ENCODE measurements at places on chromosomes 4 and X.

DNA sequence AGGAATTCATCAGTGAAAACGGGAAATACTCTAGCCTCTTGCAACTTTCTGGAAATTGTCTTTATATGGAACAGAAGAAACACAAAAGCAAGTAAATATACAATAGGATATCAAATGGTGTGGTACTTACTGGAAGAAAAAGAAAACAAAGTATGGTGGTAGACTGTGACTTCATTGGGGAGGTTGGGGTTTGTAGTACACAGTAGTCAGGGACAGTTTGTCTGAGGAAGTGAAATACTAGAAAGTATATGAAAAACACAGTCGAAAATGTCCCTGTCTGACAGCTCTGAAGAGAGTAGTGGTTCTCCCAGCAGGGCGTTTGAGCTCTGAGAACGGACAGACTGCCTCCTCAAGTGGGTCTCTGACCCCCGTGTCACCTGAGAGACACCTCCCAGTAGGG, 390.0 kb upstream of the NWD2 start:
- DNase-seq: no peak

DNA sequence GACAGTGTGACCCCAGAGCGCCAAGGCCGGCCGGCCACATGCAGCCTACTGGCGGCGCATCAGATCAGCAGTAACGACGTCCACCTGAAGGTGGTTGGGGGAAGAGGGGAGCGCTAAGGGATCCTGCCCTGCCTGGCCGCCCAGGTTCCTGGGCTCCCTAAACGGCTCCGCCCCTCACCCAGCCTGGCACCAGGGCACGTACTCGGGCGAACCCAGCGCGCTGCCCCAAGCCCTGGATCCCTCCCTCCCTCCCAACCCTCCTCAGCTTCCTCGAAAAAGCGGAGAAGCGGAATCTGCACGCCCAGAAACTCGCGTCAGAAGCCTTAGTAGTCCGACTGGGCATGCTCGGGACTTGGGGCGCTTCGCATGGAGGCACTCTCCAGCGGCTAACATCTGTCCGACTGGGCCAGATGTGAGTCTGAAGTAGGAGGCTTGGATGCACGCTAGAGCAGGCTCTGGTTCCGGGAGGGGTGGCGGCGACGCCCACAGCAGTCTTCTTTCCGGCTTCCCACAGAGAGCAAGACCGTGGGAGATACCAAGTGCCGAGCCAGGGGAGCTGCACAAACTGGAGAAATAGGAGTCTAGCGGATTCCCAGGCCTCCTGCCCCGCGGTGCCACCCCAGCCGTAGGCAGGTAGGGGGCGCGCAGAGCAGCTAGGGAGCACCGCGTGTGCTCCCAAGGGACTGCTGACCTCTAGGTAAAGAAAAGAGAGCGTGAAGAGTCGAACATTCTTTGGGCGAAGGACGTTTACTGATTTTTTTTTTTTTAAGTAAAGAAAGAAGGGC, 114.3 kb upstream of the TEX13C start:
- peak; percentile 5 for DNase-seq

DNA sequence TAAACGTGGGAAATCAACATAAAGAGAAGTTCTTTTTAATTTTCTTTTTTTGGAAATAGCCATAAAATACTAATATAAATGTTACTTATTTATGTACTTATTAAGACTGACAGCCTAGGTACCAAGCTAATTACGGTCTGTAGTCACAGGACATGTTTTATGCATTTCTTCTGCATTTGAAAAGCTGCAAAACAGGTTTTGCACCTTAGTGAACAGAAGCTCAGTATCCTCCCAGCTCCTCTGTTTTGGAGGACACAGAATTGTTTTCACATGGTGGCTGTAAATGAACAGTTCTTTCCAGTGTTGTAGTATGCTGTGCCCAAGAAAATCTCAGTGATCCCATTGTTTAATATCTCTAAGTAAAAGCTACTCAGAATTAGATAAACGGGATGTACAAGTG, 1788.0 kb upstream of the TENM3 start:
- DNase-seq: no peak

DNA sequence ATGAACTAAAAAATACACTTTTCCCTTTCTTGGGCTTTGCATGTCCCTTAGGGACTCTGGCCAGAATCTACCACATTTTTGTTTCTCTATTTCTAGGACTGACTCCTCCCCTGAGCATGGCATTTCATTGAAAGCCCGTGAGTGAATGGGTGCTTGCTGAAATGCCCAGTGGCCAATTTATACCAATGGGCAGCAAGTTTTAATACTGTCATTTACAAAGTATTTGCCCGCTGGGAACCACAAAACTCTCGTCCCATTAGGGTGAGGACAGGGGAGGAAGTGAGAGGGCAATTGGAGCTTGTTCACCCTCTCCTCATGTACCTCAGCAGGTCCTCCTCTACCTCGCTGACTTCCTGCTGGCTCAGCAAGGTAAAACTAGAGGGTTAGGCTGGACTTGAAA, 1.1 kb downstream of the SRPX2 start:
- DNase-seq: no peak

DNA sequence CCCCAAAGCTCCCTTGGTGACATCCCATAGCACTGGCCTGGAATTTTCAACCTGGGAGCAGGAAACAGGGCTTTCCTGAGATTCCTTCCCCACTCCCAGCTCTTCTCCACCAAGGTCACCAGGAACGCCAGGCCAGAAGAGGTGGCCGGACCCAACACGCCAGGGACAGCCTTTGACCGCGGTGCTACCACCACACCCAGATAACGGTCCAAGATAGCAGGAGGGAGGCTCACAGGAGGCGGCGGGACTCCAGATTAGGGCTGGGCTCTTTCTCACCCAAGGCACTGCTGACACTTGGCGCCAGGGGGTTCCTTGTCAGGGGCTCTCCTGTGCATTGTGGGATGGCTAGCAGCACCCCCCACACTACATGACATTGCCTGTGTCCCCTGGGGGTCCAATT, 22.9 kb downstream of the ZFYVE28 start:
- DNase-seq: no peak

- DNase-seq: peak; percentile 17
These were observed 105.6 kb downstream of the HNRNPD start for GRCh38 chr4:82268050-82268825.

GRCh38 chr4:6926681-6927478, 17.3 kb downstream of the TBC1D14 start:
- peak; percentile 44 for DNase-seq

DNA sequence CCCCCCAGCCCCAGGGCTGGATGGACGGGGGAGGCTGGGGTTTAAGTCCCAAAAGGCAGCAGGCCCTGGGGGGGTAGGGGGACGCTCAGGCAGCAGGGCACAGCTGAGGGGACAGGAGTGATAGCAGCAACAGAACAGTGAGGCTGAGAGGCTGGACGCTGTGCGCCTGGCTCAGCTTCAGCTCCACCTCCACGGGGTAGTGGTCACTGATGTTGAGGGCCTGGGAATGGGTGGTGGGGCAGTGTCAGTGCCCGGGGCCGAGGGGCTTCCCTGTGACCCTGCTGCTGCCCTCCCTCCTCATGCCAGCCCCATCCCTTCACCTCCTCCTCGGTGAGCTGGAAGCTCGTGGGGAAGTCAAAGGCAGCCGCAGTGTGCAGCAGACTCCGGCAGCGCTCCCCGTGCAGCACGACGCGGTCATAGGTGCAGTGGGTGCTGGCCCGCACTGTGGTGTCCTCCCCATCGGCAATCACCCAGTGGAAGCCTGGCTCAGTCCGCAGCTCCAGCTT, 4.5 kb downstream of the RPL10 start:
- no peak for DNase-seq

DNA sequence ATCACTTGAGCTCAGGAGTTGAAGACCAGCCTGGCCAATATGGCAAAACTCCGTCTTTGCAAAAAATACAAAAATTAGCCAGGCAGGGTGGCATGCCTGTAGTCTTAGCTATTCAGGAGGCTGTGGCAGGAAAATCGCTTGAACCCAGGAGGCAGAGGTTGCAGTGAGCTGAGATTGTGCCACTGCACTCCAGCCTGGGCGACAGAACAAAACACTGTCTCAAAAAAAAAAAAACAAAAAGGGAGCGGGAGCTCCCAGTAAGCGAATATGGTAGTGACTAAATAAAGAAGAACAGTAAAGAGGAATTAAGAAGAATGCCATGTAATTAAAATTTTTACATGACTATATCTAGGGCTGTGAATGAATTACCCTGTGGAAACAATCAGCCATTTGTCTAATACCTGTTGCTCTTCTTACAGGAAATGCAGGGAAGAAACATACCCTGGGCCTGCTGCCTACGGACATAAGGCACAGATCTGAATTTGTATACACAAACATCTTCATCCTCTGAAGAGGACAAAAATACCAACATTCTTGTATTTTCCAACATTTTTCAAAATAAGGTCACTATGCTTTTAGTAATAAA, 11.4 kb downstream of the WDFY3 start:
- no peak for DNase-seq

DNA sequence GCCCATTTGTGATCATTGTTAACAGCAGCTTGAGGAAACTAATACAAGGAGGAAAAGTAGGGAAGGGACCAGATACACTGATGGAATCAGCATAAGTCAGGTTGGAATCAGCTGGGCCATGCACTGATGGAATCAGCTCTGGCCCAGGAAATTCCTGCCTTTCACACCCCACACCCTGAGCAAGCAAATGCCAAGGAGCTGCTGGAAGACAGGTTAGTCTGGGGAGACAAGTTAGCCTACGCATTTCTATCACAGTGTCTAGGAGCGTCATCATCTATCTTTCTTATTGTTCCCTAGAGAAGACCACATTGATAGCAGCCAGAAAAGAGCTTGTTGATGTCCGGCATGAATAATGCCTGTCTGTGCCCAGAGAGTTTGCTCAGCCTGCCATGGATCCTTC, 16.2 kb upstream of the CEP135 start:
- no peak for DNase-seq

- no peak for DNase-seq
These were observed 248.4 kb upstream of the TTC29 start for GRCh38 chr4:147194114-147194513.

GRCh38 chrX:53071604-53072417, 10.4 kb upstream of the TSPYL2 start:
- peak; percentile 28 for DNase-seq

GRCh38 chrX:132023896-132024386, 839 bp downstream of the STK26 start:
- DNase-seq: peak; percentile 36

DNA sequence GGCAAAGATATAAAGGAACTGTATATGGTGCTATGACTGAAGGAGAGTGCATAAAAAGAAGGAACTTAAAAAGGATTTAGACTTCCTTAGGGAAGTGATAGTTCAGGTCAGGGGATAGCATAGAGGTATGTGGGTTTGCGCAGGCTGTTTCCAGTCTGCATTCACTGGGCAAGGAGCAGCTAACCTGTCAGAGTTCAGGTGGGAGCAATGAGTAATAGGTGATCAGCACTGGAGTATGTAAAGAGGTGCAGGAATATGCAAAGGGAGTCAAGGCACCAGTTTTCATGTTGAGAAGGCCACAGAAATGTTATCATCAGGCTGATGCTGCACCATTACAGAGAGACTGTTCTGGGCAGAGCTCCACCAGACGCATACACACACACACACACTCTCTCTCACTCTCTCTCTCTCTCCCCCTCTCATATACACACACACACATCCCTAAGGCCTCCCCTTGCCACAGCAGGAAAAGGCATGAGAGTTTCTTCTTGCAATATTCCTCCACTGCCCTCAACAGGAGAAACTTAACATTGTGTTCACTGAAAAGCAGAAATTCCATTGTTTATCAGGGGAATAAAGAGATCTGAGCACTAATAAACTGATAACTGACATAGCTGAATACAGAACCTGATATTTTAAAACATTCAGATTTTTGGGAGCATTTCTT, 256.4 kb upstream of the GRID2 start:
- no peak for DNase-seq

DNA sequence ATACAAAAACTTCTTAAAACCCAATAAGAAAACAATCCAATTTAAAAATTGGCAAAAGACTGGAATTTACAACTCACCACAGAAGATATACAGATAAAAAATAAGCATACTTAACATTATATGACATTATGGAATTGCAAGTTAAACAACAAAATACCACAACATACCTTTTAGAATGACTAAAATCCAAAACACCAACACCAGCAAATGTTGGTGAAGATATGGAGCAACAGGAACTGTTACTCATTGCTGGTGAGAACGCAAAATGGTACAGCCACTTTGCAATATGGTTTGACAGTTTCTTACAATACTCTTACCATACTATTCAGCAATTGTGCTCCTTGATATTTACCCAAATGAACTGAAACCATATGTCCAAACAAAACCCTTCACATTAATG, 112.4 kb downstream of the ADGRL3 start:
- DNase-seq: no peak

DNA sequence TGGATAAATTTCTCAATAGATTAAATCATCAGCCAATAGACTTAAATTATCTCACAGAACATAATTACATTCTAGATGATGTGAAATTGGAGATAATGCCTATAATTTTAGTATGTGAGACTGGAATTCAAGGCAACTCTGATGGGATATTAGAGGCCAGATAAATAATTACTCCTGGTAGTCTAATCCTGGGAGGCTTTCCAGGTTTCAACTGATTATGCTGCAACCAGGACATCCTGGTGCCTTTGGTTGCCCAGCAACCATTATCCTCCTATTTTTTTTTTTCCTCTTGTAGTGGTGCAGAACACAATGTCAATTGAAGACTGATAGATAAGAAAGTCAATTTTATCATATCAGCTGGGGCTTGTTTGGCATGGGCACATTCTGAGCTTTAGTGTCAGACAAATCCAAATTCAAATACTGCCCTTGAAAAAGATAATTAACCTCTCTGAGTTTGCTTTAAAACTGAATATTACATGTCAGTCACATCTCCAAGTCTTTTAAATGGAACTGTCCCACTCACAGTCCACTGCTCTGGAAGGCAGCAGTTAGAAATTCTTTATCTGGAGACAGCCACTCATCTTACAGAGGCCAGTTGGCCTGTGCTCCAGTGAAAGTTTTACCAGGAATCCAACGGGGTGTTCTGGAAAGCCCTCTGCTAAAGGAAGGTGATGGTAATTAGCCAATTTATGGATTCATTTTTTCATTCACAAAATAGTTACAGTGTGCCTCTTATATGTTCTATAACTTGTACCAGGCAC, 95.3 kb upstream of the GUCY1A1 start:
- no peak for DNase-seq

Measured in RCC 7860 (cell line).